ENCODE measurements at places on chromosomes 4 and X.

DNA sequence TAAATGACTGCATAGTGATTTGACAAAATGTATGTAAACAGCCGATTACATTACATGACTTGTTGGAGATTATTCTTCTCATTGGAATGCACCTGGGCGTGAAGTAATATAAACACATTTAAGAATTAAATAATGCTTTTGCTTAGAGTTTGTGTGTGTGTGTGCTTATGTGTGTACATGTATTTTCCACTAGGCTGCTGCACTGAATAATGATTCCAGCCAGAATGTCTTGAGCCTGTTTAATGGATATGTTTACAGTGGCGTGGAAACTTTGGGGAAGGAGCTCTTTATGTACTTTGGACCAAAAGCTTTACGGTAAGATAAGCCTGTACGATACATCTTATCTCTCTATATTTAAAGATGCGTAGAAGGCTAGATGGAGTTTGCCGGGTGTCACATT, 12.6 kb downstream of the NEIL3 start:
- DNase-seq, result no peak

GRCh38 chr4:123325241-123325681, 71.3 kb upstream of the SPRY1 start:
- no peak for DNase-seq

DNA sequence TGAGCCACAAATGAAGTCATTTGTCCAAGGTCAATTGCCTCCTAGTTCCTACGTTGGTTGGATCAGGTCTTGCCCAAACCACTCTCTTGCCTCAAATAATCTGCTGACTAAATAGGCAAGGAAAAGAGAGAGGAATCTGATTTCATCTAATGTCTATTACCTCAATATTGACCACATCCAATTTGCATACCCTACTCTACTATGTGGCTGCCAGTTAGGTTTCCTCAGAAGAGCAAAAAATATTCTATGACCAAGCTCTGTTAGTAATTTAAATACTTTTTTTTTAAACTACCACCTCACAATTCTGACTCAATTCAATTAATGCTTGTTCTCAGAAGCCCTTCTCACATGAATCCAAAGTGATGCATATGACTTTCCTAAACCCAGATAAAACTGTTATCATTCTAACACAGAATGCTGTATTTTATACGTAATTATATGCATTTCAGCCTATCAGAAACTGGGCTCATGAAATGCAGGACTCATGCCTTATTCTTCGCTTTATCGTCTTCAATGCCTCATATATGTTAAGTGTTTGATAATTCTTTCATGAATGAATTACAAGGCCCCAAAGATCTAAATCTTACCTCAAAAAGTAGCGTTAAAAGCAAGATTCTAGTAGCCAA, 98.6 kb downstream of the HUWE1 start:
- DNase-seq, result no peak

DNA sequence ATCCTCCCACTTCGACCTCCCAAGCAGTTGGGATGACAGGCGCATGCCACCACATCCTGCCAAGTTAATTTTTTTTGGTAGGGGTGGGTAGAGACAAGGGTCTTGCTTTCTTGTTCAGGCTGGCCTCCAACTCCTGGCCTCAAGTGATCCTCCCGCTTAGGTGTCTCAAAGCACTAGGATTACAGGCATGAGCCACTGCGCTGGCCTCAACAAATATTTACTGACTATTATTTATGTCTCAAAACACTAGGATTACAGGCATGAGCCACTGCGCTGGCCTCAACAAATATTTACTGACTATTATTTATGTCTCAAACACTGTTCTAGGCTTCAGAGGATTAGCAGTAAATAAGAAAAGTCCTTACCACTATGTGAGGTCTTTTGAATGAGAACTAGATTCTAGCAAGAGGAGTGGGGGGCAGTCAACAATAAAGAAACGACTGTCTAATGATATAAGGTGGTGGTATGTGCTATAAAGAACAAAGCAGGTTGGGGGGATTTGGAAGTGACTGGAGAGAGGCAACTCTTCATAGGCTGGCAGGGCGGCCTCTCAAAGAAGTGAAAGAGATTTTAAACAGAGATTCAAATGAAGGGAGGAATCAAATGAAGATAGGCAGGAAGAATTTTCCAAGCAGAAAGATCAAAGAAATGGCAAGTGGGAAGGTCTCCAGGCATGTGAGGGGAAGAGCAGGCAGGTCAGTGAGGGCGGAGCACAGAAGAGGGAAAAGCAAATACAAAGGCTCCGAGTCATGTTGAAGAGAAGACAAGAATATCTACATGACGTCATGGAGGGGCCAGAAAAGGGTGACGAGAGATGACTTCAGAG, 12.7 kb upstream of the ACSL1 start:
- DNase-seq, result no peak

DNA sequence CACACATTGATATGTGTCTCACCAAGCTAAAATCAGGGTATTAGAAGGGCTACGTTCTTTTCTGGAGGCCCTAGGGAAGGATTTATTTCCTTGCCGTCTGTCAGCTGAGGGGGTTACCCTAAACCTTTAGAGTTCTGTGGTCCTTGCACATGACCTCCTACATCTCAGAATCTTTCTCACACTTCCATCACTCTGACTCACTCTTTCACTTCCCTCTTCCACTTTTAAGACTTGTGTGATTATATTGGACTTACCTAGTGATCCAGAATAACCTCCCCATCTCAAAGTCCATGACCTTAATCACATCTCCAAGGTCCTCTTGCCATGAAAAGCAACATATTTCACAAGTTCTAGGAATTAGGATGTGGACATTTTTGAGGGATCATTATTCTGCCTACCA, 53.6 kb upstream of the FUNDC1 start:
- DNase-seq, result no peak

- no peak for DNase-seq
Measured at GRCh38 chrX:121671649-121672048, 624.2 kb downstream of the GLUD2 start.

DNA sequence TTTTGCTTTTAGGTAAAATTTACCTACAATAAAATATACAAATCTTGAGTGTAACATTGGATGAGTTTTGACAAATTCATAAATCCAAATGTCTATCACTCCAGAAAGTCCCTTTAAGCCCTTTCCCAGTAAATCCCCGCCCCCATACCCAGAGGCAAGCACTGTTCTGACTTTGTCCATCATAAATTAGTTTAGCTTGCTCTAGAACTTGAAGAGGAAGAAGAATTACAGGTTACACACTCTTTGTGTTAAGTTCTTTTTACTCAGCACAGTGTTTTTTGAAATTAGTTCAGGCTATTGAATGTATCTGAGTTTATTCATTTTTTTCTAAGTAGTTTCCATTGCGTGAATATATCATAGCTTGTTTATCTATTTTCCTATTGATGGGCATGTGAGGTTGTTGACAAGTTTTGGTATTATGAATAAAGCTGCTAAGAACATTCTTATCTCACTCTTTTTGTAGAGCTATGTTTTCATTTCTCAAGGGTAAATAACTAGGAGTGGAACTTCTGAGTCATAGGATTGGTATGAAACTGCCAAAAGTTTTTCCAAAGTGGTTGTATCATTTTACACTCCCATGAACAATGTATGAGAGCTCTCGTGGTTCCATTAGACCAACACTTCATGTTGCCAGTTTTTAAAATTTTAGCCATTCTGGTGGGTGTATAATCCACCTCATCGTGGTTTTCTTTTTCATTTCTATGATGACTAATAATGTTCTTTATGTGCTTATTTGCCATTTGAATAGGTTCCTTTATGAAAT, 22.4 kb upstream of the HPSE start:
- DNase-seq, result no peak

- no peak for DNase-seq
Measured at GRCh38 chr4:89156174-89156914, 45.0 kb downstream of the TIGD2 start.

DNA sequence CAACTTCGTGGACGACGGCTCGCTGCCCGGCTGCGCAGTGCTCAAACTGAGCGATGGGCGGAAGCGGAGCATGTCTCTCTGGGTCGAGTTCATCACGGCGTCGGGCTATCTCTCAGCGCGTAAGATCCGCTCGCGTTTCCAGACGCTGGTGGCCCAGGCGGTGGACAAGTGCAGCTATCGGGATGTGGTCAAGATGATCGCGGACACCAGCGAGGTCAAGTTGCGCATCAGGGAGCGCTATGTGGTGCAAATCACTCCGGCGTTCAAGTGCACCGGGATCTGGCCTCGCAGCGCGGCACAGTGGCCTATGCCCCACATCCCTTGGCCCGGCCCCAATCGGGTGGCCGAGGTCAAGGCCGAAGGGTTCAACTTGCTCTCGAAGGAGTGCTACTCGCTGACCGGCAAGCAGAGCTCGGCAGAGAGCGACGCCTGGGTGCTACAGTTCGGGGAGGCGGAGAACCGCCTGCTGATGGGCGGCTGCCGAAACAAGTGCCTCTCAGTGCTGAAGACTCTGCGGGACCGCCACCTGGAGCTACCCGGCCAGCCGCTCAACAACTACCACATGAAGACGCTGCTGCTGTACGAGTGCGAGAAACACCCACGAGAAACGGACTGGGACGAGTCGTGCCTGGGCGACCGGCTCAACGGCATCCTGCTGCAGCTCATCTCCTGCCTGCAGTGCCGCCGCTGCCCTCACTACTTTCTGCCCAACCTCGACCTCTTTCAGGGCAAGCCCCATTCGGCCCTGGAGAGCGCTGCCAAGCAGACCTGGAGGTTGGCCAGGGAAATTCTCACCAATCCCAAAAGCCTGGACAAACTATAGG, 1.5 kb downstream of the MAB21L2 start:
- no peak for DNase-seq

- no peak for DNase-seq
Measured at GRCh38 chr4:125702406-125702805, 387.7 kb downstream of the FAT4 start.

- DNase-seq, result no peak
Measured at GRCh38 chr4:38891051-38891983, 23.7 kb downstream of the FAM114A1 start.

DNA sequence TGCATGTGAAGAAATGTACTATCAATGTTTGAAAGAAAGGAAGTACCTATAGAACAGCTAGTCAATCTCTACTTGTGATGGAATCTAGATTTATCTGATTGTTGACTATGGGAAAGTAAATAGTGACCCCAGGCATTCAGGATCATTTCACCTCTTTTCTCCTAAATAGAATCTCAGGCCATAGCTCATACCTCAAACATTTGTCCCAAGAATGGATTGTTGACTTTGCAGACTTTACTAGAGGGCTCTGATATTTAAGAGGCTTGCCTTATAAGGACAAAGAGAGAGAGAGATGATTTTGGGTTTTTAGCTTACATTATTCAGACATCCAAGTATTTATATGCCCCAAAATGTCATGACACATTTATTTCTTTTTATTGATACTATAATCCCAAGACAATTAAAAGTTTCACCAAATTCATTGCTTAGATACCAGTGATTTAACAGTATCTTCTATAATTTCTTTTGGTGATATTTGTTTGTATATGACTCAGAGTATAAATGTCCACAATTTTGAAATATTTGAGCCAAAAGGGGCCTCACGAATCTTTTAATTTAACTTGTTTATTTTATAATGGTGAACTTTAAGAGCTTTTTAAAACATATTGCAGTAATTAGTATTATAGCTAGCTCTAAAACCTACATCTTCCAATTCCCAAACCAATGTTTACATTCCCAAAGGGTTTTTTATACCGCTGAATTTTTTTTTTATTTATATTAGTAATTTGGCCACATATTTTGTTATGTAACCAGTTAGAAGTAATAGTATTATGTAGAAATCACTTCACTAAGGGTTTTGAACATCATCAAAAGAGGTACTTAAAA, 614.1 kb downstream of the PCDH7 start:
- DNase-seq, result no peak

GRCh38 chrX:46737462-46737861, 21.5 kb downstream of the SLC9A7 start:
- no peak for DNase-seq

All from effector memory CD4-positive, alpha-beta T cell (primary cell).